Kidney tubule cell (primary cell): ENCODE measurements at places on chromosomes 4 and X.

- no peak for DNase-seq
Observed at GRCh38 chr4:101049549-101050001, 297.8 kb downstream of the PPP3CA start.

GRCh38 chrX:50726296-50726695 is 87.7 kb downstream of the SHROOM4 start:
- DNase-seq, result no peak

DNA sequence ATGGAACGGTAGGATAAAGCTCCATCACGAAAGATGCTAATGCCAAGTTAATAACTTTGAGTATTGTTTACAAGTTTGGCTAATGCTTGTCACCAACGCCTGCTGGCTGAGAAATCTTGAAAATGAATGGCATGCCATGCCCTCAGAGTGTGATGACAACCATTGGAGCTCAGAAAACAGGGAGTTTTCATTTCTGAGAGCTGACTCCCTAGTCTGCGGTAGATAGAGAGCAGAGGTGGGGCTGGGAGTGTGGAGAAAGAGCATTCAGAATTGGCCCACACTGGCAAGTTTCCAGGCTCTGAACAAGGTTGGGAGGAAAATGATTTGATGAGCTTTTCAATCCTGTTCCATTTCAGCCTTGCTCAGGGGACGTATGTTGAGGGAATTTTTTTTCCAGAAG is 183.9 kb downstream of the CPEB2 start:
- peak; percentile 31 for DNase-seq

DNA sequence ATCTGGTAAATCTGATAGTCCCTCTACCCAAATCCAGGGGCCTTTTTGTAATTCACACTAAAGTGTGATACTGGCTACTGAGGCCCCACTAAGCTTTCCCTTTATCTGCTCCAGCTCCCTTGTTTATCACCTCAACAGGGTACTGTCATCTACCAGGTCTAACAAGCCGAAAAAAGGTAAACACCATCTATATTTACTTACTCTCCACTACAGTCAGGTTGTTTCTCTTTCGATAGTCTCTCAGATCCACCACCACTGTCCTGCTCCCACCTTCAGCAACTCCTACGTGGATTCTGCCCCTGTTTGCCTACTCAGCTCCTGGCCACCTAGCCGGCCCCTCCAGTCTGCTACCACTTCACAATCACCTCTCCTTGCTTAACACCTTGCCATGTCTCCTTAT is 3.3 kb downstream of the ITIH6 start:
- DNase-seq, result no peak

GRCh38 chr4:118751629-118752323 is 66.6 kb downstream of the METTL14 start:
- no peak for DNase-seq

DNA sequence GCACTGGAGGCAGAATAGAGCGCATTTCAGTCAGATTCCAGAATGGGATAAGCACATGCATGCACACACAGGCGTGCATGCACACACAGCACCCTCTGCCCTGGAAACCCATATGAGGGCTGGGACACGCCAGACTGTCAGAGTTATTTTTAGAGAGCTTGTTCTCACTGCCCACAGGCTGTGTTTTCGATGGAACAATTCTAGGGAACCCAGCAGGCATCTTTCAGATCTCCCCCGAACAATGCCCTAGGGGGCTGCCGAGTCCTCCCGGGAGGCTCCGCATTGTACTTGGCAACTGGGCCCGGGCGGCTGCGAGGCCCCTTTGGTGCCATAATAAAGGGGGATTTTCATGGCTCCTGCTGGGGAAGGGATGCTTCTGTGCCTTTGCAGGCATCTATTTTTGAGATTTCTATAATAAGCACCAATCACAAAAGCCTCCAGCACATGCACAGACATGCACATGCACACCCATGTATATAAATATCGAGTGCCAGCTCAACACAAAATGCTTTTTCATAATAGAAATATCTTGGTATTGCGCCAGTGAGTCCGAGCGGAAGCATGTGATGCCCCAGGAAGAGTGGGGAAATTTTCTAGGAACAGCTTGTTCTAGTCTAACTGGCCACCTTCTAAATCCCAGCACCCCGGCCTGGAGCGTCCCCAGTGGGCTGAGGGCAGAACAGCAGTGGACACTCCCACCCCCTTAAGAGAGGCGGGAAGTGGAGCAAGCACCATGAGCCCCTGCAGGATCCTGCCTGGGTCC is 88.5 kb downstream of the PHKA2 start:
- no peak for DNase-seq

DNA sequence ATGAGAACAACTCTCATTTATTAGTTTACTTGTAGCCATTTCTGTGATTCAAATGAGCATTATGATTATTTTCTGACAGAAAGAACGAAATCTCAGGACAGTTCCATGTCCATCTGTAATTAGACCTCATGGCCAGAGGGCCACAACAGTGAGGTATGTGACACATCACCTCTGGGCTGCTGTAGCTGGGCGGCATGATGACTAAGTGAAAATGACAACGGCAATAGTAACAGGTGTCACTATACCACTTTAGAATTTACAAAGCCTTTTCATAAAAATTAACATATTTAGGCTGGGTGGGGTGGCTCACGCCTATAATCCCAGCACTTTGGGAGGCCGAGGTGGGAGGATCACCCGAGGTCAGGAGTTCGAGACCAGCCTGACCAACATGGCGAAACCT is 252.6 kb downstream of the CBR4 start:
- DNase-seq, result peak; percentile 64

DNA sequence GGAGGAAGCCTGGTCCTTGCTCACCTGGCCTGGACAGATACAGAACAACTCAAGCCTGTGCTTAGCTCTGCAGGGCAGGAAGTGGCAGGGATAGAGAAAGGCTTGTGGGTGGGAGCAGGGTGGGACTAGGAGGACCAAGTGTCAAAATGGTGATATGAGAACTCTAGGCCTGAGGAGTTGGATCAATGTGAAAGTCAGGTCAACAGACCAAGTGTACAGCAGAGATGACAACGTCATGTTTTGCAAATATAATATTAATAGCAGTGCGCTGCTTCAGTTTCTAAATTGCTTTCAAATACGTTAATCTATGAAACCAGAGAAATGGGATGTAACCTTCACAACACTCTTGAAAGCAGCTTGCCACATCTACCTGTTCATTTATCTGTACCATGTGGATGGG is 114.2 kb upstream of the MAP3K15 start:
- DNase-seq, result no peak

DNA sequence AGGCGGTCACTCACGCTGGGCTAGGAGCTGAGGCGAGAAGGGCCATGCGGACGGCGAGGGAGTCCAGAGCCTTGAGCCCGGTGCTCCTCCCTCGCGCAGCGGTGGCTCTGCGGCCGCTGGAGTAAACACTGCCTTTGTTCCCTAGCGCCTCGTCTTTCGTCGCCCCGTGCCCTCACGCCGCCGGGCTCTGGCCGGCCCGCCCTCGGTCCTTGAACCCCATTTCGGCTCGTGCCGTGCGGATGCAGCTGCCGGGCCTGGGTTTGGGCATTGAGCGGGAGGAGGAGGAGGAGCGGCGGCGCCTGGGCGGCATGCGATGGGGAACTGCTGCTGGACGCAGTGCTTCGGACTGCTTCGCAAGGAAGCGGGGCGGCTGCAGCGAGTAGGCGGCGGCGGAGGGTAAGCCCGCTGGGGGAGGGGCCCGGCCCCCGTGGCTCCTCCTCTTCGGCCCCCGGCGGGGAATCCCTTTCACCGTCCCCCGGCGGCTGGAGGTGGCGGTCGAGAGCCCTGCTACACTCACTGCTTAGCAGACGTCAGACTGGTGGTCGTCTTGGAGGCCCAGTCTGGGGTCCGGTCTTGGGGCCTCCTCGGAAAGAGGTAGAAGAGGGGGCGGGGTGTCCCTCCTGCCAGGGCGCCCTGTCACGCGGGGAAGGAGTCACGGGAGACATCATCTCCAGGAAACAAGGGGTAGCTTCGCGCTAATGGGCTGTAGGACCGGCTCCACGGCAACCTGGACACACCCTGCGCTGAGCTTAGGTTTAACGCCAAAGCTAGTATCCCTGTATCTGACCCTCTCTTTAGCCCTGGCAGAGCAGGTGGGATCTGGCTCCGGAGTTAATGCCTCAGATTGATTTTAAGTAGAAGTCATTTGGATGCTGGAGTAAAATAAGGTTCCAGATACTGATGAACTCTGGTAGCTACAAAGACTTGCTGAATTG is at the start of gene AP1AR:
TSS of gene AP1AR (plus strand) at position 9 of the 935 bp plus-strand sequence. CDS start at position 314, 305 bp downstream.
- DNase-seq, result peak; percentile 83

DNA sequence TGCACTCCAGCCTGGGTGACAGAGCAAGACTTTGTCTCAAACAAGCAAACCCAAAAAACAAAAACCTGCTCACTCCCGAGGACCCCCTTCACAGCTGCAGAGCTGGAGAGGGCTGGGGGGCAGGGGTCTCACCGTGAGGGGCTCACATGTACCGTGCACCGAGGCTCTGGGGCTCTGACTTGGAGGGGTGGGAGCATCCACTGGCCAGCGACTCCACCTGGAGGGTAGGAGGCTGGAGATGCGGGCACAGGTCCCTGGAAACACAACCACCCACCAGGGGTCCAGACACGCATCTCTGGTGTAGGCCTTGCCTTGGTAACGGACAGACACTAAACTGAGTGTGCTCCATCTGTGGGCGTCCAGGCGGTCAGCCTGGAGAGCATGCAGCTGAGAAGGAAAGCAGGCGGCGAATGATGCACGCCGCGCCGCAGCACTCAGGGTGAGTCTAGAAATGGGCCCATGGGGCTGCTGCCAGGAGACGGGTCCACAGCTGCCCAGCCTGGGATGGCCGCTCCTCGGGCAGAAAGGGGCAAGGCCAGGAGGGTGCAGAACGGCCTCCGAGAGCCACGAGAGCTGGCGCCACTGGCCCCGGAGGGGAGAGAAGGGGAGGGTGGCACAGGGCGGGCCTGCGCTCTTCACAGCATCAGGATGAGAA is 26.1 kb downstream of the PPP2R3B start:
- DNase-seq, result no peak

- DNase-seq, result peak; percentile 22
Observed at GRCh38 chrX:145817331-145818185, at the start of gene SLITRK2. Gene SLITRK2 (plus strand): TSS chrX:145817829. CDS start chrX:145822426, 4,597 bp downstream.

DNA sequence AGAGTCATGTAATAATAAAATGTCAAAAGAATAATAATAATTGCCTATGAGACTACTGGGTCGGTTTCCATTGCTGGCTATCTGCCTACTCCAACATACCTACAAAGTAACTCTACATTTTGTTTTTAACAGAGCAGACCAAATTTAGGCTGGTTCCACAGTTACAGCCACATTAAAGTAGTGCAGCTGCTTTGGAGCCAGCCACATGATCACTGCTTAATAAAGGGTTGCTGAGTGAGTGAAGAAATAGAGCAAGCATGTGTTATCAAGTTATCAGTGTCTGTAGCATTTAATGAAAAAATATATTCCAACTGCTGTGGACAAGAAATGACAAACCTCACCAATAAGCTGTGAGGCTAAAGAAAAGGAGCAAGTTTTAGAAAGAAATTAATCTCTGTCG is 782.3 kb downstream of the PCDH18 start:
- no peak for DNase-seq

- DNase-seq, result no peak
Observed at GRCh38 chr4:163180090-163180489, 13.4 kb upstream of the NAF1 start.

DNA sequence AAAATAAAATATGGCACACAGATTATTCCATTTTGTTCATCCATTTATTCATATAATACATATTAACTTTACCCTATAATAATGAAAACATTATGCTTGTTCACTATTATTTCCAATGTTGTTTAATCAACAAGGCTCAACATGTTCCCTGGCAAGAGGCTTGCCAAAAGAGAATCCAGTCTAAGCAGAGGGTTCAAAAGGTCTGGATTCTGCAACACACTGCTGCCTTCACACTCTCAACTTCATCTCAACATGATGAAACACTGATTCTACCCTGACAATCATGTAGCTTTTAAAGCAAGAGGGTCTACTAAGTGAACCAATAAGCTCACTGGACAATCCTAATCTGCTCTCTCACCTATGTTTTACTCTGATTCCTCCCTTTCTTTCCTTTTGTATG is 101.1 kb downstream of the MID1 start:
- no peak for DNase-seq
